ENCODE measurements at places on chromosomes 3 and 15.

GRCh38 chr3:12886106-12886679 lies 44.8 kb upstream of the RPL32 start:
- DNase-seq, result no peak

GRCh38 chr15:40347559-40348473 lies 3.0 kb upstream of the PHGR1 start:
- no peak for DNase-seq

GRCh38 chr3:133926736-133927539 lies 31.3 kb upstream of the RAB6B start:
- no peak for DNase-seq

DNA sequence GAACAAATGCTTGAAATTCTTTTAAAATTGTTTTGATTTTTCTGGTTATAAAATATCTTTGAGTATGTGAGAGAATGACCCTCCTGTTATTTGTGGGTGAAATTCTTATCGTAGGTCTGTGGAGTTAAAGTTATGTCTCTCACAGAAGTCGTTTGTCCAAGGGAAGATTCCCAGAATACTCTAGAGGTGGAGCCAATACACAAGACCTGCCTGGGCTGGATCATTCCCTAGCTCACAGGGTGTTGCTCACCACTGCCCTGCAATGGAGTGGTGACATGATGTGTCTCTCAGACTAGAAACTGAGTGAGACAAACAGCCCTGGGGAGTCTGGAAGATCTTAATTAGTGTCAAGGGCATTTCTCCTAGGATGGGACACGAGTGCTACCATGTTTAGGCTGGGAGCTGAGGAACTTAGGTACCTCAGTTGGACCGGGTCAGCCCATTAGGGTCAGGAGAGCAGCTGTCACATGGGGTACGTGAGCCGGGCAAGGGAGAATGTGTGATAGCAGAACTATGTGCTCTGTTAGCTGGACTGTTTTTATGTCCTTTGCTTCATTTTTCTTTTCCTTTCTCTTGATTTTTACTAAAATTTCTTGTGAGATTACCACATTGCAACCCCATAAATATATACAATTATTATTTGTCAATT lies 53.6 kb upstream of the MYO5C start:
- no peak for DNase-seq

GRCh38 chr15:51237816-51238215 lies 100.6 kb downstream of the CYP19A1 start:
- DNase-seq, result no peak

DNA sequence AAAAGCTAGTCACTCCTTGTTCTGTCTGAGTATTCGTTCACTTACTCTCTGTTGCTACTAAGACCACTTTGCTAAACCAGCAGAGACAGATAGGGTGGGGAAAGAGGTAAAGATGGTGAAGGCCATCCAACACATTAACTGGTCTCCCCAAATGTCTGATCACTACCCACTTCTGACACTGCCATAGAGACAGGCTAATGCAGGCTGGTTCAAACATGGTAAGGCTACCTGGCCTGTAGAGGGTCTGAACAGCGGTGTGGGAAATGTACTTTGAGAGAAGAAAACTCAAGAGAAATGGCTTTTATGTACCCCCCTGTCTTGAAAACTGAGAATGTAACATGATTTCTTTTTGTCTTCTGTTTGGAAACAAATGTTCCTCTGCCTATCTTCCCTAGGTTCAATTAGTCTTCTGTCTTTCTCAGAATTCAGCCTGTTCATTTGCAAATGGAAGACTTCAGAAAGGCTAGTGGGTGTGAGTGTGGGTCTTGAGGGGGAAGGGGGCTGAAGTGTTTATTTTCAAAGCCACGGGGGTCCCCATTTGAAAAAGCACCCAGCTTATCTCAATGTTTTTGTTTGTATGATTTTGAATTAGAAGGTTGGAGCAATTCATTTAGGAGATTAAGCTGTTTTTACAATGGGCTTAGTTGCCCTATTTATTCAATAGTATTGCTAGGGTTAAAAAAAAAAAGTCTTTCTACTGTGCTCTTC lies 15.8 kb downstream of the ALDH1A2 start:
- no peak for DNase-seq

- DNase-seq, result no peak
Observed at GRCh38 chr3:30544812-30545211, 61.6 kb upstream of the TGFBR2 start.

DNA sequence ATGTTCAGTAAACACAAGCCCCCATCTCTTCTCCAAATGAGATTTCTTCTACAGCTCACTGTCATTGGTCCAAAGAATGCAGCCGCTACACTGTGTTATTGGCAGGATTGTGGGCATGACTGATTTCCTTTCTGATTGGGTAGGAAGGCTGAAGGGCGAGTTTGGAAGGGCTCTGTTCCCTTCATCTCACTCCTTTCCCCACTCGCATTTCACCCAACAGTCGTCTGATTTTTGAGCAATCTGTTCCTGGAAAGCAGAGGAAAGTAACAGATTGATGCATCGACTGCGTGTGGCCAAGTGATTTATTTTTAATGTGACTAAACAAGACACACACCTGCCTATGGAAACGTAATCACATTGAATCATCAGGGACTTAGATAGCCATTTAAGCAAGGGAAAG lies 55.5 kb downstream of the NOX5 start:
- no peak for DNase-seq

DNA sequence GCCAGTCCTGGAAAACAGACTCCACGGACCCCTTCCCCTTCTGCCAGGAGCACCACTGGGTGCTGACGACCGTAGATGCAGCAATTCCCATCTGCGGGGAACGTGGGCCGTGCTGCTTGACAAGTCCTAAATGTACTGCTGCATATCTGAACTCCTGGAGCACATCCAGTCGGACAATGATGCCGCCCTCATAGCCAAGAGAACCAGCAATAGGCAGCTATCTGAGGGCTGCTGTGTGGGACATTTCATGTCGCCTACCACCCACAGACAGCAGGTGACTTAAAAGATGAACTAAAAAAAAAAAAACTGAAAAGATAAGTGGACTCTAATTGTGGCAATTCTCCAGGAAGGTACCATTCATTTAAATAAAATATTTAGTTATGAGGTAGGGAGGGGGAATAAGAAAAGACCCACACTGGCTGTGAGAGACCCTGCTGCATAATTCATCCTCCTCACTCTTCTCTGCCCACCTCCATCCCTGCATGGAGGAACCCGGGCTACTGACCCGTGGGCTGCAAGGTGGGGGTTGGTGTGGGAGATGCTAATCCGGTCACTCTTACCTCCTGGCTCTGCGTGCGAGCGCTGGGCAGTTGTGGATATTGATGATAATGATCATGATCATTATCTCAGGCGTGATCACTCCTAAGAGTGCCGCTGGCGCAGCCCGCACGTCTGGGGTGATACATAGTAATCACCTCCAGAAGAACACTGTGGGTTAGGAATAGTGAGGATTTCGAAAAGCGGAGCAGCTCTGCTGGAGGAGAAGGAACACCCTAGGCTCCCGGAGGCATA lies 28.3 kb downstream of the ALS2CL start:
- DNase-seq, result peak; percentile 10

- peak; percentile 0 for DNase-seq
Observed at GRCh38 chr3:44584646-44585501, at the start of gene ZNF660. TSS of gene ZNF660 (plus strand) at chr3:44584964. CDS start at chr3:44594194, 9,230 bp downstream.

DNA sequence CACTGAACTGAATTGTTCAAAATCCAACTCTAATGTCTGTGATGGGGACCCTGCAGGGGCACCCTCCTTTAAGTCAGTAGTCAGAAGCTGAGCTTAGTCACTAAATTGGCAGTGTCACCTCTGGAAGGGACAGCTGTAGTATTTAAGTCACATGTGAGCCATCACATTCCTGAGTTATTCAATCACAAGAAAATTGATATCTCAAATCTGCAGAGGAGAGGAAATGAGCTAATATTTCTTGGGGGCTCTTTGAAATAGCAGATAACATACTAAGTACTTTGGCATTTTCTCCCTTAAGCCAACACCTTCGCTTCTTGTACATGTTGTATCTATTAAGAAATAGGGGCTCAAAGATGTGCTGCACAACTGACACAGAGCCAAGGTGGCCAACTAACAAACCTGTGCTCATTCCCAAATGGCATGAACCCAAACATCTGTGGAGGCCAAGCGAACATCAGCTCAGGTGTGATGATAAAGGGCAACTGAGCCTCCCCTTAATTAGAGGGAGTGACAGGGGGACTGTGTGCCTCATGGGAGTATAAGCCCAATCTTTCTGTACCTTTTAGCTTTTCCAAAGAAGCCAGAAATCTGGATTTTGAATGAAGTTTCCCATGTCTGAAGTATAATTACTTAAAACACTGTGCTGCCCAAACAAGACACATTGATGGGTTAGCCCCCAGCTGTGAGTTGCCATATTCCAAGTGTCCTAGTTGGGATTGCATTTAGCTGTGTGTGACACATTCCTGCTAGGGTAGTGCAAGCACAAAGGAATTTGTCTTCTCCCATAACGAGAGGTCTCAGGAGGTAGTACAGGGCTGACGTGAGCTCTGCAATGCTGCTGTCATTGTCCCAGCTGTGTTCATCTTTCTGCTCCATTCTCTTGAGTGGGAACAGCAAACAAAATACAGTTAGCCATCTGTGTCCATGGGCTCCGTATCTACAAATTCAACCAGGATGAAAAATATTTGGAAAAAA lies 63.3 kb downstream of the ABHD5 start:
- no peak for DNase-seq

DNA sequence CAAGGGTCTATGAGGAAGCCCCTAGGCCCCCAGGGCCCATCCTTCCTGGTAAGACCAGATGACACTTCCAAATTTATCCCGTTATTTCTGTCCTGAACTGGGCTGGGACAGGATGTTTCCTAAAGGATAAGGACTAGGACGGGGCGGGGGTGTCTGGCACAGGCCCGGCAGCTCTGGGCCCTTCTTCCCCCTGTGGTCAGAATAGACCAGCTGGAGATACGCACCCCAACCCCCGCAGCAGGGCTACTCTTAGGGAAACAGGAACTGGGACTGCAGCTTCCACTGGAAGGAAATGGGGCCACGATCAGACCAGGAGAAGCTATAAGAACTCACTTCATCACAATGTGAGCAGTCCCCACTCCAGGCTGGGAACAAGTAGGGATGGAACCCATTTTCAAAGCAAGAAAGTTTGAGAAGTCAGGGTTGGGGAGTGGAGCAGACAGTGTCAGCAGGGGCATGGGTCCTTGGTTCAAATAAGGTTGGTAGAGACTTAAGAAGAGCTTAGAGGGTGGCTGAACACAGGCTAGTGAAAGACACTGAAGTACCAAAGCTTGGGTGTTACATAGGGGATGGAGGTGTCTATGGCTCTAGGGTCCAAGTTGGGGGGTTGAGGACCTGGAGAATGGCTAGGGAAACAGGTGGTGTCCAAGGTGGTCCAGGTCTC lies 1.1 kb downstream of the NCKIPSD start:
- no peak for DNase-seq

DNA sequence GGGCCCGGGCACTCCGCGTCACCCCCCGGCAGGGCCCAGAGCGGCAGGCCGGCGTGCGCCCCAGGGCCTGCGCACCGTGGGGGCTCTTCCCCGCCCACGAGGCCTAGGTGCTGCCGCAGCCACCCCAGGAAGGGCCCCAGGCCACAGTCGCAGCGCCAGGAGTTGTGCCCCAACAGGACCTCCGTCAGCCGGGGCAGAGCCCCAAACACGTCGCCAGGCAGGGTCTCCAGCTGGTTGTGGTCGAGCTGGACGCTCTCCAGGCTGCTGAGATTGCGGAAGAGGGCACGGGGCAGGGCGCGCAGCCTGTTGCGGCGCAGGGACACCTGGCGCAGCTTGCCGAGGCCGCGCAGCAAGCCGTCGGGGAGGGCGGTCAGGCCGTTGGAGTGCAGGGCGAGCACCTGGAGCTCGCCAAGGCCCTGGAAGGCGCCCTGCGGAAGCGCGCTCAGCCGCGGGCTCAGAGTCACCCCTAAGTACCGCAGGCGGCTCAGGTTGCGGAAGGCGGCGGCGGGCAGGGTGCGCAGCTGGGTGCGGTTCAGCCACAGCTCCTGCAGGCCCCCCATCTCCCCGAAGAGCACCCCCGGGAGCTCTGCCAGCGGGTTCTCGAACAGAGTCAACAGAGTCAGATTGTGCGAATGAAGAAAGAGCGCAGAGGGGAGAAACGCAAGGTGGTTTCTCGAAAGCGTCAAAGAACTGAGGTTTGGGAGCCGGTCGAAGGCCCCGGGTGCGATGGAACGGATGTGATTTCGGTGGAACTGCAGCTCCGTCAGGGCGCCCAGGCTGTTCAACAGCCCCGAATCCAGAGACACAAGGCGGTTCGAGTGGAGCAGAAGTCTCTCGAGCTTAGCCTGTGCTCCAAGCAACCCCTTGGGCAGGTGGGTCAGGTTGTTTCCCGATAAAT lies 2.0 kb downstream of the GP5 start:
- peak; percentile 26 for DNase-seq

- no peak for DNase-seq
Observed at GRCh38 chr3:58581328-58582091, 4.3 kb upstream of the FAM107A start.

- DNase-seq, result no peak
Observed at GRCh38 chr3:62592408-62592807, 219.1 kb upstream of the FEZF2 start.

- DNase-seq, result no peak
Observed at GRCh38 chr3:189838291-189838690, 207.1 kb downstream of the TP63 start.

- DNase-seq, result no peak
Observed at GRCh38 chr15:66961407-66961884, 104.0 kb upstream of the SMAD3 start.

GRCh38 chr15:51075826-51076523 lies 18.7 kb downstream of the TNFAIP8L3 start:
- peak; percentile 24 for DNase-seq

- no peak for DNase-seq
Observed at GRCh38 chr3:81864272-81864671, 102.8 kb upstream of the GBE1 start.

DNA sequence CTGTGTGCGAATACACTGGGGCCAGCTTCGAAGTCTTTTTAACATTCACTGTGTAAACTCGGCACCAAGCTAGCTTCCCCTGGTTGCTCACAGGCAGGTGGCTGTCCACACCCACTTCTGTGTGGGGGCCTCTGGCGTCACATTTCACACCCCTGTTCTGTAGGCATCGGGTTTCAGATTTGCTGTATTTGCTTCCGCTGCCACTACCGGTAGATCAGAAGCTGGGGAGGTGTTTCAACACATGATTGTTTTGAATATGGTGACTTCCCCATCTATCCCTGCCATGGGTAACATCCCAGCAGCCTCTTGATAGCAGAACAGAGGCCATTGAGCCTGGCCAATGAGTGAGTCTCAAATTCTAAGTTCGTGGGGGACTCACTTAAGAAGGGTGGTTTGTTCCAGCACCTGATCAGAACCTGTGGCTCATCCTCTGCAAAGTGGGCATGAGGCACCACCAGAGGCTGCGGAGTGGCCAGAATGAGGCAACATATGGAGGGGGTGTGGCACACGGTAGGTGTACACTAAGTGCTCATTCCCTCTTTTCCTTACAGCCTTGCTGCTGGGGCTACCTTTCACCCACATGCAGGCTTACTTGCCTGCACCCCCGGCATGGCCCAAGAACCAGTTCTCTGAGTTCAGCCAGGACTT lies 61.5 kb downstream of the IQSEC1 start:
- DNase-seq, result peak; percentile 93

GRCh38 chr15:60895986-60896385 lies 333.1 kb downstream of the RORA start:
- DNase-seq, result no peak

- no peak for DNase-seq
Observed at GRCh38 chr15:92825985-92826384, 74.1 kb upstream of the CHD2 start.

- no peak for DNase-seq
Observed at GRCh38 chr3:126867863-126868200, 115.1 kb upstream of the PLXNA1 start.

Data from CD4-positive, alpha-beta T cell treated with Interleukin-4 for 1 hour (primary cell).